ENCODE measurements at places on chromosomes 3 and 15.
A peak's percentile ranks its signal among the peaks of the same experiment; 100 is the strongest.

GRCh38 chr15:31758126-31758525, 272.2 kb upstream of the CHRNA7 start:
- DNase-seq = peak; percentile 18

DNA sequence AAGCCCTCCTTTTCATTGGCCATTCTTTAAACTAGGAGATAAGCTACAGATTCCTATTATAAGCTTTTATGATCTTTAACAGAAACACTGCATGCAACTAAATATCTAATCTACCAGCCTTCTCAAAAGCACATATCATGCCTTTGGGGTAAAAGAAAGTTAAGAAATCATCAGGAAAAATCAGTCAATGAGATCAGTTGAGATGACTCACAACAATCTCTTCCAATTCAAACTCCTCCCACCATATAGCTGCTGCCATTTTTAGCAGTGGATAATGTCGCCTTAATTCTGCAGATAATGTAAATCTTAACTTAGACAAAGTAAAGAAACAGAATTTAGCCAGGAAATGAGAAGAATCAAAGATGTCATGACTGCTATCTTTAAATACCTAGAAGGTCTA, 135.2 kb upstream of the BCL6 start:
- DNase-seq = no peak

- peak; percentile 12 for DNase-seq
Observed at GRCh38 chr3:111712294-111713167, 117.4 kb upstream of the ZBED2 start.

DNA sequence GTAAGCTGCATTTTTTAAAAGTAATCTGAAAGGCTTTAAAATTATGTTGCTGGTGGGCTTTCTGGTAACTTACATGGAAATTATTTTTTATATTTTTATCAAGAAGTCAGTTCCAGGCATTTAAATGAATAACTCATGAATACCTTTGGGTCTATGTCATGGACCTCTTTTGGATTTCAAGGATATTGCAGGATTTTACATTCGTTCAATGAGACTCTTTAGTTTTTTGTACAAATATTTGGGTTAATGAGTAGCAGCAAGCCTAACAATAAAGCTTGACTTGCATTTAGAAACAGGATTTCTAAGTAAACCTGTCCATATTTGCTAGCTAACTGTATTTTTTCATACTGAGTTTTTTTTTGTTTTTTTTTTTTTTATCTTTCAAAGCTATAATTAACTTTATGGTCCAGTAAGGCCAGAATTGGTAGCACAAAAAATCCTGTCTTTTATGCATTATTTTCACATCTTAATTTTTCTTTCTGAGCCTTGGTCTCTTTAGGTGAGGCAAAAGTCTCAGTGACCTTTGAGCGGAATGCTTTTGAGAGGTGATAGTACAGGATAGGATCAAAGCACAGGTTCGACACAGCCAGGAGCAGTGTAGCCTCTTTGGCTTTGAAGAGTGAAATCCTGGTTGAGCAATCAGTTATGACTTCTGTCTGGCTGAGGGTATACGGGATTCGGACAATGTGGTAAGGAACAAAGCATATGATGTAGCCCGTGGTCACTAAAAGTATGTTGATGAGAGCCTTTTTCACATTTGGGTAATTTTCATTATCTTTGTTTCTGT, 4.8 kb downstream of the GPR171 start:
- DNase-seq = no peak

GRCh38 chr15:78339559-78339958, 594 bp upstream of the CRABP1 start:
- no peak for DNase-seq

DNA sequence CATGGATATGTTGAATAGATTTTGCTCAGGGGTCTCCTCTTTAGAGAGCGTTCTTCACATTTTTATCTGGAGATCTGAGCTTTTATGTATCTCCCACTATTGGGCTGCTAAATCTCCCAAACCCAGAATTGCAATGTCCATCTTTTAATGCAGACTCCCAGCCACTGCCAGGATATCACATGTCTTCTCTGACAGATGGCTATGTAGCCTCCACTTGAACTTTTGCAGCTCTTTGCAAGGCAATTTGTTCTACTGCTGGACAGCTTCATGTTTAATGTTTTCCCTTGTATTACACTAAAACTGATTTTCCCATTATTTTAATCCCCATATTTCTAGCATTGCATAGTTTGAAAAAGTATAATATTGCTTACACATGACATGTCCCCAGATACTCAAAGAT, 177.2 kb downstream of the LPP start:
- no peak for DNase-seq

GRCh38 chr3:171165499-171165921, 139.0 kb upstream of the SLC2A2 start:
- DNase-seq = no peak

- DNase-seq = no peak
Observed at GRCh38 chr3:45131201-45131600, 15.0 kb downstream of the CDCP1 start.

DNA sequence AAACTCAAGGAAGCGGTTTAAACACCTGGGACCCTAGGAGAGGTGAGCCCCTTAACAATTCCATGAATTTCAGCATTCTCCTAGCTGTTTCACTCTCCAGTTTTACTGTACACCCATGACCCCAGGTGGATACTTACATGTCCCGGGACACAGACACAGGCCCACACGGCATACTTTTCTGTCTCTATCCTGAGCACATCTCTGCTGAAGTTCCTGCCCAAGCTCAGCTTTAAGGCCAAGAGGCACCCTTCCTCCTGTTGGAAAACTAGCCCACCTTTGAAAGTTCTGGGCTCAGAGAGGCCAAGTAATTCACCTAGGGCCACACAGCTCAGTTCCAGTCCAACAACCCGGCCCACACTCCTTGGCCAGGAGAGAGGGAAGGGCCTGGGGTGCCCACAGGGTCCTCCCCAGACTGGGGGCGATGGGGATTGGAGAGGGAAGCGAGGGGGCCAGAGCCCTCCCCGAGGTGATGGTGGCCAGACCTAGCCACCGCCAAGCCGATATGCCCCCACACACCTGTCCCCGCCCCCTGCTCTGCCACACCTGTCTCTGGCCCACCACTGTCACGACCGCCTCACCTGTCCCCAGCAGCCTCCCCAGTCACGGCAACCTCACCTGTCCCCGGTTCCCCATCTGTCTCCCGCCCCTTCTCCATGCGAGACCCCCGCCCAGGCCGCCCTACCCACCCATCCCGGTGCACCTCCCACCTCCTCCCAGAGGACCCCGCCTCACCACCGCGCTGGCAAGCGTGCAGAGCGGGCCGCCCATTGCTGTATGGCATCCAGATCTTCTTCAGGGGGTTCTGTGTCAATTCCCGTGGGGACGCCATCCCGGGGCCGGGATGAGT, 431 bp downstream of the PFKFB4 start:
- no peak for DNase-seq

DNA sequence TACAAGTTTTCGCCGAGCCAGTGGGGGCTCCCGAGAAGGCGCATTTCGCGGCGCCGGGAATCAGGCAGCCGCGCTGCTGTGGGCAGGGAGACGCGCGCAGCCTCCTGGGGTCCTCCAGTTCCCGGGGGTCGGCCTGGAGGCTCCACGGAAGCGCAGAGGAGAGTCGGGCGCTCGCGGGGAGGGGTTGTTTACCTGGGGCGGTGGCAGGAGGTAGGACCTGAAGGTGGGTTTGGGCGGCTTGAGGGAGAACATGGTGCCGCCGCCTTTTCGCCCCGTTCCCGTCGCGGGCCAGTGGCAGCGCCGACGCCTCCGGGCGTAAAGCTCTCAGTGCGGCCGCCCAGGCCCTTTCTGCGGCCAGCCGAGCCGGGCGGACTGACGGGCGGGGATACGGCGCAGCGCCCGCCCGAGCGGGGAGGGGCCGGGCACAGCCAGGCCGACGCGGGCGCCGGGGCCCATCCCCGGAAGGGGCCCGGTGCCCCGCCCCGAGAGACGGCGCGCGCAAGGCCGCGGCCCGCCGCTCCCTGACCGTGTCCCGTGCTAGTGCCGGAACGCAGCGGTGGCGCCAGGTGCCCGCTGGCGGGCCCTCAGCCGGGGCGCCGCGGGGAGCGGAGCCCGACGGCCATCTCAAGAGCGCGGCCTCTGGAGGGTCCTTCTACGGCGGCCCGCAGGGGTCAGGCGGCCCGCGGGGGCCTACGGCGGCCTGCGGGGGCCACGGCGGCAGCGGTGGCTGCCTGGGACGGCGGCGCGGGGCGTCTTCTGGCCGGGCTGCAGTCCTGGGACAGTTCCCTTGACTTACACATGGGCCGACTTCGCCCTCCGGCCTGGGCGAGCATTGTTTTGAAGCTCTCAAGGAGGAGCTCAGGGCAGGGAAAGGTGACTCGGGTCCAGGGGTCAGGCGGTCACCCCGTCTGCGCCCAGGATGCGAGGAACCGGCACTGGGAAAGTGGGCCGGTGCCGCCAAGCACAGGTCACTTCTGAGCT, at the start of gene MTMR10:
TSS of gene MTMR10 (minus strand) at position 374 of the 981 bp plus-strand sequence. CDS start at position 252, 122 bp downstream.
- peak; percentile 88 for DNase-seq

DNA sequence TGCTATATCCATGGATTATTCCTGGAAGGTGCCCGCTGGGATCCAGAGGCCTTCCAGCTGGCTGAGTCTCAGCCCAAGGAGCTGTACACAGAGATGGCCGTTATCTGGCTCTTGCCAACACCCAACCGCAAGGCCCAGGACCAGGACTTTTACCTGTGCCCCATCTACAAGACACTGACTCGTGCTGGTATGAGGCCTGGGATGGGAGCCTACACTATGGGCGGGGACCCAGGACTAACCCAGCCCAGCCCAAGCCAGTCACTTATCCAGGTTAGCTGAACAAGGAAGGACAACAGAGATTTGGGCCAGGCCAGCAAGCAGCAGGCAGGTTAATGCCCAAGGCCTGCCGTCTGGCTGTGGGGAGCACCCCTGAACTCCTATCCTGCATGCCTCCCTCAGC, 45.3 kb downstream of the SEMA3G start:
- no peak for DNase-seq

DNA sequence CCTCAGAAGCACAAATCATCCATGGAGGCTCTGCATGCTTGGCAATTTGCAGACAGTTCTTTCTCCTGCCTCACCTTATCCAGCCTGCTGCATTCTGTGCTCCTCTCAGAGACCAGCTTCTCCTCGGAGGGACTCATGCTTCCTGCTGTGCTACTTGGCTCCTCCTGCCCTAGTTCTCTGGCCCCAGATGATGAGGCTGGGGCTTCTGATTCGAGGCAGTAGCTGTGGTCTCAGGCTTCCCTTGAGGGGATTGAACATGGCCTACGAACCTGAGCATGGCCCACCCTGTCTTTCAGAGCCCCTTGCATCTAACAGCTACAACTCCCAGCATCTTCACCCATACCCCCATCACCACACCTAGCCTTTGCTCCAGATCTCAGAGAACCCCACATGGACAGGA, 6.7 kb downstream of the VIPR1 start:
- no peak for DNase-seq

DNA sequence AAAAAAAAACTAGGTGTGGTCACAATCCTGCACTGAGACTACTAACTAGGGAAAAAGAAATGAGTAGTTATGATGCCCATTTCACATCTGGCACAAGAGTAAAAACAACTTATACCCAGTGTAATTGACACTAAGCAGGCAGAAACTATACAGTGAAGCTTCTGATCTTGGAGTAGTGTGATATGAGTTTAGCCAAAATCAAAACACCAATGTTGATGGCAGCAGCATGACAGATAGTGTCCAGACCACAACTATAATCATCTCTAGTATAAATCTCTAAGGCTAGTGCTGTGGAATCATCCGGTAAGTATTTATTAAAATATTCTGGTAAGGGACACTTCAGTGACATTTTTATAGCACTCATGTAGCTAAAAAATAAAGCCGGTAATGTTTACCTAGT, 108.5 kb upstream of the EPHA6 start:
- no peak for DNase-seq

- no peak for DNase-seq
Observed at GRCh38 chr15:57676585-57676984, 29.9 kb upstream of the POLR2M start.

- no peak for DNase-seq
Observed at GRCh38 chr3:62433396-62433795, 60.0 kb upstream of the FEZF2 start.

DNA sequence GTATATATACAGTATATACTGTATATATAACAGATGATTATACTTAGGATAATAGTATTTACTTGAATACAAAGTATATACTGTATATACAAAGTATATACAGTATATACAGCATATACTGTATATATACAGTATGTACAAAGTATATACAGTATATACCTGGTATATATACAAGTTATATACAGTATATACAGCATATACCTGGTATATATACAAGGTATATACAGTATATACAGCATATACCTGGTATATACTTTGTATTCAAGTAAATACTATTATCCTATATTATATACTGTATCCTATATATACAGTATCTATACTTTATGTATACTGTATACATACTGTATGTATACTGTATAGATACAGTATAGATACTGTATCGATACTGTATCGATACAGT, 14.6 kb upstream of the CPOX start:
- no peak for DNase-seq

DNA sequence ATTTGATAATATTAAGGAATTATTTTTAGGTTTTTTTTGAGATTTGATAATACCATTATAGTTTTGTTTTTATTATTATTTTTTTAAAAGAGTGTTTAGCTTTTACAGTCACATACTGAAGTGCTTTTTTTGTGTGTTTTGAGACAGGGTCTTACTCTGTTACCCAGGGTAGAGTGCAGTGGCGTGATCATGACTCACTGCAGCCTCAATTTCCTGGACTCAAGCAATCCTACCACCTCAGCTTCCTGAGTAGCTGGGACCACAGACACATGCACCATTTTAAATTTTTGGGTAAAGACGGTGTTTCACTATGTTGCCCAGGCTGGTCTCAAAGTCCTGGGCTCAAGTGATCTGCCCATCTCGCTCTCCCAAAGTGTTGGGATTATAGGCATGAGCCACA, 73.0 kb downstream of the SUMF1 start:
- DNase-seq = peak; percentile 75

DNA sequence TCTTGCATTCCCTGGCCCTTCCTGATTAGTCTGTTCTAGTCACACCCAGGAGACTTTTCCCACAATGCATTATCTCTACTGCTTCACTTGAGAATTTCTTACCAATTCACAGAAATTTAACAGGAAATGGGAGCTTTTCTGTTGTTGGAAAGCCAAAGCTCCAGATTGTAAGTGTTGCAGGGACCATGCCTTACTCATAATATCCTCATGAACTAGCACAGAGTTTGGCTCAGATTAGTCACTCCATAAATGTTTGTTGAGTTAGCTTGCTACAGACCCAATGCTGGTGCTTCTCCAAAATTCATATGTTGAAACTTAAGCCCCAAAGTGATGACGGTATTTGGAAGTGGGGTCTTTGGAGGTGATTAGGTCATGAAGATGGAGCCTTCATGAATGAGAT, 232.6 kb downstream of the GAP43 start:
- no peak for DNase-seq

GRCh38 chr15:101276501-101277037, 716 bp downstream of the SELENOS start:
- DNase-seq = peak; percentile 67

DNA sequence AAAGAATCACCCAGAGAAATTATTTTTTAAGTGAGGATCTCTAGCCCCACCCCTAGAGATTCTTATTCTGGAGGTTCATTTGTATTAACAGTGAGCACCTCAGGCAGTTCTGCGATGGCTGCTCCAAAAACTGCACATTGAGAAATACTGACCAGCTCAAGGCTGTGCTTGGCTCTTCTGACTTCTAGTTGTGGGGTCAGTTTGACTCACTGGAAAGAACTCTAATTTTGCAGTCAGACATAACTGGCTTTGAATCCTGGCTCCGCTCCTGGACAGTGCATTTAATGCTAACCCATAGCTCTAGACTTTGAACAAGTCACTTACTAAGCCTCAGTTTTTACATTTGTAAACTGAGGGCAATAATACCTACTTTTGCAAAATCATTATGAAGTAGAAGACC, 123.6 kb upstream of the SKOR1 start:
- DNase-seq = no peak
